IMR-90 (cell line): ENCODE measurements at places on chromosomes 12 and 14. TPM values are rescaled to one million over a fixed set of nuclear protein-coding genes. Genes with fewer than 3 reads are reported as not detected.

DNA sequence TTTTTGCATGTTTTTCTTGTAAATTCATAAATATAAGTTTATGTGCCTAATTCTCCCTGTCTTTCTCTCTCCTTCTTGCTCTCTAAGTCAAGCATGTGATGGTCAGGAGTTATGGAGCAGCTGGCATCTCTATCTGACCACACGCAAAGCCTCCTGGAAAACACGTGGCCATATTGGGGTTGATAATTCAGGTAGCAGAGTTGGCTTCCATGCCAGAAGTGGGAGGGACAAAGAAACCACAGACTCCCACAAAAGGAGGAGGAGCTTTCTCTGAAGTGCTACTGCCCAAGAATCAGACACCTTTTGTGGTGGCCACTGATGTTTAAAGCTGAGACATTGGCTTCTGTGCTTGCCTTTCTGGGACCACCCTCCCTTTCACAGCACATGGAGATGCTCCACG lies 517.6 kb upstream of the TMEM132C start:
- H3K27ac ChIP-seq: no peak overlapping the region
- no peak overlapping the region for H3K4me3 ChIP-seq
- no peaks in the 10 kb centered on the region for H3K4me1 ChIP-seq
- H3K36me3 ChIP-seq: no peaks in the 10 kb centered on the region

GRCh38 chr12:65690477-65690876 lies 133.8 kb upstream of the HMGA2 start:
- H3K27ac ChIP-seq: no peak overlapping the region
- H3K36me3 ChIP-seq: no peaks in the 10 kb centered on the region
- H3K4me1 ChIP-seq: peaks cover 4% of the 10 kb centered on the region; the same call in 1 of the 2 replicates
- H3K27me3 ChIP-seq: no peaks in the 10 kb centered on the region
- no peak overlapping the region for H3K4me3 ChIP-seq

DNA sequence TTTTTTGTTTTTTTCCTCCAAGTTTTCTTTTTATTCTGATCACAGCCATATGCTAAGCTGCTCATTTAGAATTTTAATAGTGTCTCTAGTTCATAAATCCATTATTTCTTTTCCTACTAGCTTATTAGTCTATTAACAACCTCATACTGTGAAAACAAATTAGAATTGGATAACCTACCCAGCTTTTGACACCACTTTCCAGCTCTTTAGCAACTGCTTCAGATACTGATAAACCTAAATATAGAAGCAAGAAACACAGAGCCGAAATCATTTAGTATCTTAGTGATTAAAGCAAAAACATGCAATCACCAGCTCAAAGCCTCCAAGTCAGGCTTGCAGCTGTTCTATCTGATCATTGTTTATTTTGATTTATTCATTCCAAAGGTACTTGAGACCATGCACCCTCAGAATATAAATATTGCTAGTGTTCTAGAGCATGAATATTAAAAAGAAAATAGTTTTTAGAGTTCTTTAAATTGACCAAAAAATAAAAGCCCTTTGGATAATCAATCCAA lies 121.5 kb downstream of the STXBP6 start:
- no peaks in the 10 kb centered on the region for H3K27me3 ChIP-seq
- no peaks in the 10 kb centered on the region for H3K36me3 ChIP-seq
- no peak overlapping the region for H3K4me3 ChIP-seq
- DNase-seq: peak; percentile 55
- H3K27ac ChIP-seq: no peak overlapping the region

GRCh38 chr14:23430016-23430722 lies 5.3 kb downstream of the MYH7 start:
- H3K27me3 ChIP-seq: peaks cover 7% of the 10 kb centered on the region; the same call in 1 of the 2 replicates
- no peaks in the 10 kb centered on the region for H3K36me3 ChIP-seq
- no peaks in the 10 kb centered on the region for H3K4me1 ChIP-seq
- H3K27ac ChIP-seq: no peak overlapping the region

DNA sequence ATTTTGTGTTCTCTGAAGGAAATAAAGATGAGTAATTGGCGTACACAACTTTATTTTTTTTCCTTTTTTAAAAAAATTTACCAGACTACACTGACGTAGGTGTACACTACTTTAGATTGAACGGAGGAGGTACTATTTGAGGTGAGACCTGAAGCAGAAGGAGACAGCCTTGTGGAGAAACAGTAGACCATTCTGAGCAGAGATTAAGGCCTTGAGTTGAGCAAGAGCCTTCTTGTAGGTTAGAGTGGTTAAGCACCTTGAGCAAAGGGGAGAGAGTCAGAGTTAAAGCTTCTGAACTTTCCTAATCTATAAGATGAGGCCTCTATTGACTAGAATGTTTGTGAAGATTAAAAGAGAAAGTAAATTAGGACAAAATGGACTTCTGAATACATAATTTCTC lies 2.5 kb downstream of the LEMD3 start:
- H3K27ac ChIP-seq: no peak overlapping the region
- H3K36me3 ChIP-seq: peaks cover 2% of the 10 kb centered on the region; the same call in 1 of the 2 replicates

GRCh38 chr14:43706900-43707299 lies 800.2 kb downstream of the FSCB start:
- H3K36me3 ChIP-seq: no peaks in the 10 kb centered on the region
- H3K4me3 ChIP-seq: no peak overlapping the region
- no peak overlapping the region for H3K27ac ChIP-seq
- H3K27me3 ChIP-seq: no peaks in the 10 kb centered on the region
- no peaks in the 10 kb centered on the region for H3K4me1 ChIP-seq

GRCh38 chr14:33774723-33775470 lies 176.0 kb downstream of the EGLN3 start:
- no peak overlapping the region for H3K4me3 ChIP-seq
- no peak overlapping the region for H3K27ac ChIP-seq
- no peak for DNase-seq
- H3K27me3 ChIP-seq: no peaks in the 10 kb centered on the region
- H3K4me1 ChIP-seq: no peaks in the 10 kb centered on the region

- H3K36me3 ChIP-seq: no peaks in the 10 kb centered on the region
- H3K27me3 ChIP-seq: no peaks in the 10 kb centered on the region
- no peak for DNase-seq
- H3K4me1 ChIP-seq: peaks cover 9% of the 10 kb centered on the region
- no peak overlapping the region for H3K27ac ChIP-seq
These were observed 163.6 kb upstream of the TBX3 start for GRCh38 chr12:114847441-114848035.

- H3K27me3 ChIP-seq: no peaks in the 10 kb centered on the region
- H3K4me3 ChIP-seq: no peak overlapping the region
- H3K27ac ChIP-seq: no peak overlapping the region
- H3K4me1 ChIP-seq: no peaks in the 10 kb centered on the region
- H3K36me3 ChIP-seq: no peaks in the 10 kb centered on the region
These were observed 1162.1 kb upstream of the USP15 start for GRCh38 chr12:61098031-61098580.

DNA sequence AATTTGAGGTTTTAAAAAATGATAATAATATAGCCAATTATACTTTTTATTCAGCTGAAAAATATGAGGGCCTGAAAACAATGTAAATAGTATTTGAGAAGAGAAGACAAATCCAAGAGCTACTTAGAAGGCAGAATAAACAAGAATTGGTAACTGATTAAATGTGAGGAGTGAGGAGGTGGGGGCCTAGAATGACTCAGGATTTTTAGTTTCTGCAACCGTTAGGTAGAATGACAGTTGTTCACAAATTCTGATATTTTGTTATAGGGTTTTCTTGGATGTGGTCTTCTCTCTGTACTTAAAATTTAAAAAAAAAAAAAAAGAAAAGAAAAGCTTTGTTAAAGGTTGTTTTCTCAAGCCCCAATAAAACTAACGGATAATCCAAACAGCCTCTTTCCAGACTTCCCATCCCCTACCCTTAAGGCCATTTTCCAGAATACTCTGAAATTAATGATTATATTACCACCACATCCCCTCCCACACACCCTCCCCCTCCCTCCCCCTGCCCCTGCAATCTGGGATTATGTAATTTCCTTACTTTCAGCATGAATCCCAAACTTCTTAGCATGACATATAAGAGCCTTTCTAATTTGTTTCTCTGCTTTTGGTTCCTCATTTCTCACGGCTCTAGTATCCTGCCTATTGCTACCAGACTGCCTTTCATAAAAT lies 50.4 kb downstream of the LRP6 start:
- H3K4me3 ChIP-seq: no peak overlapping the region
- no peaks in the 10 kb centered on the region for H3K27me3 ChIP-seq
- no peak overlapping the region for H3K27ac ChIP-seq
- no peaks in the 10 kb centered on the region for H3K36me3 ChIP-seq
- H3K4me1 ChIP-seq: peaks cover 7% of the 10 kb centered on the region
- peak; percentile 13 for DNase-seq

DNA sequence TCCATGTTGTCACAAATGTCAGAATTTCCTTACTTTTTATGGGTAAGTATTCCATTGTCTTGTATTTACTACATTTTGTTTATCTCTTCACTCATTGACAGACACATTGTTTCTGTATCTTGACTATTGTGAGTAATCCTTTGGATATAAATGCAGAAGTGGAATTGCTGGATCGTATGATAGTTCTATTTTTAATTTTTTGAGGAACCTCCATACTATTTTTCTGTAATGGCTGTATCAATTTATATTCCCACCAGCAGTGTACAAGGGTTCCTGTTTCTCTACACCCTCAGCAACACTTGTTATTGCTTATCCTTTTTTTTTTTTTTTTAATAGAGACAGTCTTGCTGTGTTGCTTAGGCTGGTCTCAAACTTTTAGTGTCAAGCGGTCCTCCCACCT lies 3.5 kb upstream of the KICS2 start:
- no peaks in the 10 kb centered on the region for H3K4me1 ChIP-seq
- no peak overlapping the region for H3K4me3 ChIP-seq
- no peak for DNase-seq
- H3K27ac ChIP-seq: no peak overlapping the region
- no peaks in the 10 kb centered on the region for H3K36me3 ChIP-seq

- no peaks in the 10 kb centered on the region for H3K36me3 ChIP-seq
- 0 out of 2 replicates have a peak, but pooled peaks cover under 1% of the 10 kb centered on the region for H3K27me3 ChIP-seq
- H3K4me3 ChIP-seq: no peak overlapping the region
- H3K4me1 ChIP-seq: no peaks in the 10 kb centered on the region
These were observed 796.4 kb downstream of the MED13L start for GRCh38 chr12:115481141-115481540.

DNA sequence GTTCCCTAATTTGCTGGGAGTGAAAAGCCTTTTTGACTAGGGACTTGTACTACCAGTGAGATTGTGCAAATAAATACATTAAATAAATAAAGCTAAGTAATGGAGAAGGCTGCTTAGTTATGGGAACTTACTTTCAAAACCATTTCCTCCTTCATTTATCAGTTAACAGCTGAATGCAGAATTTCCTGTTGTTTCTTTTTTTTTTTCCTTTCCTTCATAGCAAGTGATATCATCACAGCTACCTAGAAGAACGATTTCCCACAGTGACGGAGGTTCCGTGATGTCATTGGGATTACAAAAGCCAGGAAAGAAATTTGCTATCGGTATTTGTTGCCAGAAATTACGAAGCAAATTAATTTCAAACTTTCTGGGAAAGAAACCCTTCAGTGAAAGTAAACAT lies 42.1 kb upstream of the SOCS2 start:
- no peak overlapping the region for H3K27ac ChIP-seq
- DNase-seq: peak; percentile 62
- no peak overlapping the region for H3K4me3 ChIP-seq
- H3K36me3 ChIP-seq: no peaks in the 10 kb centered on the region

- H3K36me3 ChIP-seq: no peaks in the 10 kb centered on the region
- no peaks in the 10 kb centered on the region for H3K27me3 ChIP-seq
- peaks cover 7% of the 10 kb centered on the region for H3K4me1 ChIP-seq
- no peak overlapping the region for H3K27ac ChIP-seq
These were observed 4.9 kb upstream of the KRT8 start for GRCh38 chr12:52909796-52910195.

DNA sequence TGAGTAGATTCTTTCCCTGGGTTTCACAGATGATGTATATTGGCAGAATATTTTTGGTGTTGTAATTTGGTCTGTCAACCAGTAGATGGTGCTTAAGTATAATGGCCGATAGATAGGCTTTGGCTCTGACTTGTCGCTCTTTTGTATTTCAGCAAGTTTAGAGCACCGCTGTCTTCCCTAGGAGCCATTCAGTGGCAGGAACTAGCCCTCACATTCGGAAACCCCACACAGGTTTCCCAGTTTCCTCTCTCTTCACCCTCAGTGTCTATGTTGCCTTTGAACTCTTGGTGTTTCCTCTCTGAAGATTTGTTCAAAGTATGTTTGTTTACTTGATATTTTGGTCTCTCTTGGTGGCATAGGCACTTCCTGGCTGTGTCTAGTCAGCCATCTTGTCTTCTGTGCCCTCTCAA lies 102.2 kb downstream of the GPHN start:
- no peaks in the 10 kb centered on the region for H3K36me3 ChIP-seq
- no peaks in the 10 kb centered on the region for H3K4me1 ChIP-seq
- H3K4me3 ChIP-seq: no peak overlapping the region
- H3K27ac ChIP-seq: no peak overlapping the region
- peak; percentile 7 for DNase-seq

- no peak overlapping the region for H3K4me3 ChIP-seq
- H3K36me3 ChIP-seq: no peaks in the 10 kb centered on the region
- H3K27ac ChIP-seq: no peak overlapping the region
- DNase-seq: no peak
These were observed 23.2 kb upstream of the ASPG start for GRCh38 chr14:104062281-104062680.

GRCh38 chr14:55580470-55581341 lies 699 bp downstream of the KTN1 start:
- peak overlapping the region; percentile 98 for H3K4me3 ChIP-seq
- H3K27ac ChIP-seq: peak overlapping the region; percentile 88
- no peaks in the 10 kb centered on the region for H3K36me3 ChIP-seq
- H3K27me3 ChIP-seq: no peaks in the 10 kb centered on the region
- peaks cover 13% of the 10 kb centered on the region for H3K4me1 ChIP-seq

DNA sequence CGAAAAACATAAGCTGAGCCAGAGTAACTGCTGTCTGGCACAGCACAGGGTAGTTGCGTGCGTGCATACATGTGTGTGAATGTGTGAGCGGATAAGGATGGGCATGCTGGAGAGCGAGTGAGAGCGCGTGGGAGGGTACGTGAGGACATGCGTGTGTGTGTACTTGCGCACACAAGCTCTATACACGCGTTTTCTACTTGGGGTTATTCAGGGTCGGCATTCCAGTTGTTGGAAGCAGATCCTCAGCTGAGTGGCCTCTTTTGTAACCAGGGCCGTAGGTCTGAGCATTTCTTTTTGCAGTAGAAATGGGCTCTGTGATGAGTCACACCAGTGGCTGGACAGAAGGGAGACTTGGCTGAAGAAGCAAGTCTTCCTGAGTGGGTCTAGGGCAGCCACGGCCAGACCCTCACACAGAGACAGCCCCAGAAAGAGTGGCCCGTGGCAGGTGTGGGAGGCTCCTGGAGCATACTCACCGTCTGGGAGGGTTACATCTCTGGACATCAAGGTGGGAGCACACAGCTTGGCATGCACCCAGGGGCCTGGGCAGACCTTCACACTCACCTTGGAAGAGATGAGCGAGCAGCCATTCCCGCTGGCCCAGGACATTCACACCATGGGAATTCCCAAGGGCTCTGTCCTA lies 78.0 kb downstream of the LRRC74A start:
- no peak overlapping the region for H3K4me3 ChIP-seq
- H3K4me1 ChIP-seq: peaks cover 29% of the 10 kb centered on the region
- H3K36me3 ChIP-seq: no peaks in the 10 kb centered on the region
- no peaks in the 10 kb centered on the region for H3K27me3 ChIP-seq
- DNase-seq: peak; percentile 98

VASH1 gene
- polyA plus RNA-seq: 9.5 and 9.6 TPM in 2 replicates

CALCOCO1 gene
- 110 and 156 TPM in 2 replicates for polyA plus RNA-seq

MYF5 gene
- not detected in 2 replicates for polyA plus RNA-seq

LBHD2 gene
- polyA plus RNA-seq: not detected in 2 replicates

TOMM20L gene
- polyA plus RNA-seq: not detected in 2 replicates

PLEKHG7 gene
- polyA plus RNA-seq: not detected in 2 replicates

ENDOU gene
- polyA plus RNA-seq: 0.07 and 0.09 TPM in 2 replicates

KLRC4 gene
- polyA plus RNA-seq: not detected in 2 replicates

FBXL14 gene
- polyA plus RNA-seq: 7.3 and 8.8 TPM in 2 replicates
